ENCODE measurements at places on chromosomes 2 and 18.

DNA sequence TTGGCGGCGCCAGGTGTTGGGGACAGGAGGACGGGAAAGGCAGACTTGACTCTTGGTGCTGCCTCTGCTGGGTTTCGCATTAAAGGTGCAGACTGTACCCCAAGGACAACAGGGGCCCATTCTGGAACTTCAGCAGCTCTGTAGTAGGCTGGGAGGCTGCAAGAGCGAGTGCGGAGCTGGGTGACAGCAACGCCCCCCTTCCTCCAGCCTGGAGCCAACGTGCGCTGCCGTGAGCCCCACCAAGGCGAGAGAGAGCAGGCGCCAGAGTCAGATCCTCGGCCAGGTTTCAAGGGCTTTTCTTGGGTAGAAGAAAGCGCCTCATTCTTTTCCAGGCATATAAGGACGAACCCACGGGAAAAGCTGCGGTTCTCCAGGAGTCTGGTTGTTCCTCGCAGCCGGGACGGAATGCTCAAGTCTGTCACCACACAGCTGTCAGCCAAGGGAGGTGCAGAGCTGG is 1.9 kb downstream of the DOK6 start:
- DNase-seq: no peak

DNA sequence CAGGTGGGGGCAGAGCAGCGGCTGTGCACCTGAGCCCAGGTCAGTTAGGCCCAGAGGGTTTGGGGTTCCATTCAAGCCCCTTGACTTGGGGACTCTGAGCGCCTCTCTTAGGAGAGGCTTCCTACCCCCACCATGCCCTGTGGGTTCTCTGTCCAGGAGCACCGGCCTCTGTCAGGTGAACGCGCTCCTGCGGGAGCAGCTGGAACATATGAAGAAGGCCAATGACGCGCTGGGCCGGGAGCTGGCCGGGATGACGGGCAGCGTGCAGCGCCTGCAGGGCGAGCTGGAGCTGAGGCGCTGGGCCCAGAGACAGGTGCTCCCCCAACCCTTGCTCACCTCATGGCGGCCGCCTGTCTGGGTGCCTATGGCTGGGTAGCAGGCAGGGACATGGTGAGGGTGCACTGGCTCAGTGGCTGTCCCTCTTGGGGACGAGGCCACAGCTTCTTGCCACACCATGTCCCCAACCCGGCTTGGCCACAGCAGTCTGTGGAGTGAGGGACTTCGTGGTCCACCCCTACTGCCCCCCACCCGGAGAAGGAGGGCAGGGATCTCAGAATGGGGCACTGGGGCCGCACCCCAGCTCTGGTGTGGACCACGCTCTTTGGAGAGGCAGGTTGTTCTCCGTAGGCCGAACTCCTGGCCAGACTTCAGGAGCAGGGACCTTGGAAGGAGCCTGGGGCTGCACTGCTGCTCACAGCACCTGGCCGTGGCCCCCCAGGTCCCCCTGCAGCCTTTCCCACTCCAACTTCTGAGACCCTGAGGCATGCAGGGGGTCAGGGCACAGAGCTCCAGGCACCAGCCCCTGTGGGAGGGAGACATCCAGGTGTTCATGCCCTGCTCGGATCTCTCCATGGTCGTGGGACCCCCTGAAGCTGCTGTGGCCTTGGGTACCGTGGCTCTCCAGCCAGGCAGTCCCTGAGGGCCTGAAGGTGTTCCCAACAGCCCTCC is 19.7 kb downstream of the CROCC2 start:
- DNase-seq: no peak

- DNase-seq: no peak
Measured at GRCh38 chr2:3534251-3534814, 15.0 kb upstream of the ADI1 start.

DNA sequence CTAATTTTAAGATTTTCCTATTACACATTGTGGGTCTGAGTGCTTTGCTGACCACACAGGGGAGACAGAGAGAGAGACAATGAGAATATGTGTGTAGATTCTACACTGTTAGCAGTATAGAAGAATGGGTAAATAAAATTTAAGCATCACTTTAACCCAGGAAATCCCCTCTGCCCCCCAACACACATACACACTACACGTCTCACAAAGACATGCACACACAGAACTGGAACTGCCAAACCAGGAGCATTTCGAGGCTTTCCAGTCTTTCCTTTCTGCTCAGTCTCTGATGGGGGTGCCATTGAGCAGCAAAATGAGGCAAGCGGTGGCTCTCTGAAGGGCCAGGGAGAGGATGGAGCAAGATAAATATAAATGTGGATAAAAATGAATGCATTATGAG is 2.5 kb downstream of the MERTK start:
- DNase-seq: peak; percentile 8

GRCh38 chr18:57533006-57533867 is 53.3 kb downstream of the FECH start:
- DNase-seq: no peak

GRCh38 chr2:150625741-150626140 is 138.3 kb upstream of the RND3 start:
- DNase-seq: no peak

GRCh38 chr18:3967359-3968180 is 487.5 kb downstream of the DLGAP1 start:
- DNase-seq: no peak

GRCh38 chr2:104371087-104371781 is 482.7 kb upstream of the POU3F3 start:
- no peak for DNase-seq

All from COR-L47 (cell line).